NCI-H1417 (cell line): ENCODE measurements at places on chromosomes 3 and 15.

DNA sequence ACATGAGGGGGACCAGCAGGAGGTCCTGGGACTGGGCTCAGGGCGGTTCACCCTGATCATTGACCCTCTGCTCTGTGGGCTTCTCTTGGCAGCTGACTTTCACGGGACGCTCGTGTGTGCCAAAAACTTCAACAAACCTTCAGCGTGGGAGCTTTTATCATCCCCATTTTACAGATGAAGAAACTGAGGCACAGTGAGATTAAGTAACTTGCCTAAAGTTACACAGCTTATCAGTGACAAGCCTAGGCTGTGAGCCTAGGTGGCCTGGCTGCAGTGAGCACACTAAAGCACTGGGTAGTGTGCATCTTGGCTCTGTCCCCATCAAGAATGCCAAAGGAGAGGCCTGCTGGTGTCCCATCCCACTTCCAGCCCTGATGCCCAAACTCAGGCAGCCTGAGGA, 23.6 kb upstream of the DUSP7 start:
- DNase-seq = no peak

- no peak for DNase-seq
Measured at GRCh38 chr3:78785004-78785403, 982.8 kb downstream of the ROBO1 start.

DNA sequence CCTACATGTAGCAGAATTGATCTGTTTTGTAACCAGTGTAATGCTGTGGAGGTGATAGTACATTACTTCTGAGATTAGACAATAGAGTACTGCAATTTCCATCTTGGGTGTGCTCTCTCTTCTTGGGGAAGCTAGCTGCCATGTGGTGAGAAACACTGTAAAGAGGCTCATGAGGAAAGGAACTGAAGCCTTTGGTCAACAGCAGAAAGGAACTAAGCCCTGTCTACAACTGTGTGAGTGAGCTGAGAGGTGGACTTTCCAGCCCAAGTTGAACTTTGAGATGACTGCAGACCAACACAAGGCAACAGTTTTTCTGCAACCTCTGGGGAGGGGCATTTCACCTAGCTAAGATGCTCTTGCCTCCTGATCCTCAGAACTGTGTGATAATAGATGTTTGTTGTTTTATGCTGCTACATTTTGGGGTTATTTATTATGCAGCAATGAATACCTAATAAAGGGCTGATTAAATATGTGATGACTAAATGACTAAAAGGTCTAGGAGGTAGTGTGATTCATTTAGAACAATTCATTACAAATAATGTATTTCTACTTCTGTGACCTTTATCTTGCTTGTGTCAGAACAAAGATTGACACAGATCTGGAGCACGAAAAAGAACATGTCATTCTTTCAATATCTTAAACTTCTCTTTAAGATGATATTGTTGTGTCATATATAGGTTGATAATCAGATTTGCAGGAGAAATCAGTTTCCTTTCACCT, 121.6 kb upstream of the THRB start:
- DNase-seq = no peak

DNA sequence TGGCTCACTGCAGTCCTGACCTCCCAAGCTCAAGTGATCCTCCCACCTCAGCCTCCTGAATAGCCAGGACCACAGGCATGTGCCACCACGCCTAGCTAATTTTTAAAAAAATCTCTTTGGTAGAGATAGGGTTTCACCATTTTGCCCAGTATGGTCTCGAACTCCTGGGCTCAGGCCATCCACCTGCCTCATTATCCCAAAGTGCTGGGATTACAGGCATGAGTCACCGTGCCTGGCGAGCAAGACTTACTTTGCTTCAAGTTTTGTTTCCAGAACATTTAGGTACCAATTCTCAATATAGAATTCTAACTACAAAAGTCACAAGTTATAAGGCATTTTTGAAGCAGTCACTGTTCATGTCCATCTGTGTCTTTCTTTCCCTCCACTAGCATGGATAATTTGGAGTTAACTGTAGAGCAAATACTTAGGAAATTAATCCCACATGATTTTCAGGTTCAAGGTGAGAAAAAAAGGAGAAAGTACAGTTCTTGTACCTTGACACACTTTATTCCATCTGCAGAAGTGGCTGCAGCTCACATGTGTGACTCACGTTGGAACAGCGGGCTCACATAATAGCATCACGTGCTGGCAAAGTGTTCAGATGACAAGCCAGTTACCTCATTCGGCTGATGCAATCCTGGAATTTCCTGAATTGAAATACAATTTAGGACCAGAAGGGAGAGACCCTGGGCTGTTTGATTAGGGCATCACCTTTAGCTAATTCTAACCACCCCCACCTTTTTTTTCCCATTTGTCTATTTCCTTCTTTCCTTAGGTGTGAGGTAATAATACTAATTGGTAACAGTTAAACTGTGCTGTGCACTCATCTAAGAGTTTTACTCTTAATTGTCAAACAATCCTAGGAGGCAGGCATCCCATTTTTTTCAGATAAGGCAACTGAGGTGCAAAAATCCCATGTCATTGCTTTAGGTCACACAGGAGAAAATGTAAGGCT, 46.9 kb upstream of the NEDD4 start:
- no peak for DNase-seq

DNA sequence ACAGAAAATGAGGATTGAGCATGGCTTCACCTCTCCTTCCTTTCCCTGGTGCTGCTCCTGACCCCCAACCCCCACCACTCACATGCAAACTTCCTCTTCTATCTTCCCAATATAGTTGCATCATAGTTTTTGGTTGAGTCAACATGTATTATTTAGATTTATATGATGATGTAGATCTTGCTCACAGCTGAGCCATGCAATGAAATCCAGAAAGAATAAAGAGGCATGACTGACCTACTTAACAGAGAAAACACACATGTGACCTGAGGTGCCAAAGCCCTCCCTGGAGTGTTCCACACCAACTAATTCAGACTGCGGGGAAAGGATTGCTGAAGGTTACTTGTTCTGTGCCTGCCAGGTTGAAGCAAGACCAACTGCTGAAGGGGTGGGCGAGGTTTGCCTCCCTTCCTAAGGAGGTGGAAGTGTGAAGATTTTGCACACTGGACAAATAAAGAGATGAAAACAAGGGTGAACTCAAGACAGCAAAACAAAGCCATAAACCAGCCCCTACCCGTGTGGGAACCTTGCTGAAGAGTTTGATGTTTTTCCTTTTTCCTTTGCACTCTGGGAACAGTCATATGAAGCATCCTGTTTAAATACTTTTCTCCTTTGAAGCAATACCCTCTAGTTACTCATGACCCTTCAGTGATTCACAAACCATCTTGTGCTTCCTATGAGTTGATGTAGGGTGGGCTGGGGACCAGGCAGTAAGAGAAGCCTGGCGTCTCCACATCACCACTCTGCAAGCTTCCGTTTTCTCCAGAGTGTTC, 155.2 kb upstream of the UBE2E1 start:
- DNase-seq = no peak

DNA sequence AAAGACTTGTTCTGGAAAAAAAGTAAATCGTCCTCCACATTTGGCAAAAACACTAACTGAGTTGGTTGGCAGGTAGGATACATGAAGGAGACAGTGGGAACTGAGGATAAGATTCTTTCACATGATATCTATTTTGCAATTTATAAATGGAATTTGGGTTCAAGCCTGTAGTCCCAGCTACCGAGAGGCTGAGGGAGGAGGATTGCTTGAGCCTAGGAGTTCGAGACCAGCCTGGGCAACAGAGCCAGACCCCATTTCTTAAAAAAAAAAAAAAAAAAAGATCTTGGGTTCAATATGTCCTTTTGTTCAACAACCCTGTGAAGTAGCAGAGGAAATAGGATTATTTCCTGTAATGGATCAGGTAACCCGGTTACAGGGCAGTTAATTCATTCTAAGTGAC, 35.7 kb upstream of the CFAP161 start:
- DNase-seq = no peak

DNA sequence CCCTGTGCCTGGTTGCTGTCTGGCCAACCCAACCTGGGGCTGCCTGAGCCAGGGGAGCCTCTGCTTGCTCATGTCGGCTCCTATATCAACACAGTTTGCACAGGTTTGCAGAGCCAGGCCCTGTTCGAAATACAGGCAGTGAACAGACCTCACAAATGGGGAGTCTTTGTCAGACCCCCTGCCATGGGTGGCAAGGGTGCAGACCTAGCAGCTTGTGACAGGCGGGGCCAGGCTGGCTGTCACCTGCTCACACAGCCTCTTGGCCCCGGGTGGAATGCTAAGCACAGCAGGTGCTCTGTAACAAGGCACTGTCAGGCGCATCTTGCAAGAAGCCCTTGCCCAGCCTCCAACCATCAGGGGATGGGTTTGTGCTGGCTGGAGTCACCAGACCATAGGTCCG, 47.3 kb downstream of the BDH1 start:
- DNase-seq = peak; percentile 55

GRCh38 chr3:133293397-133294110, 106.3 kb upstream of the BFSP2 start:
- DNase-seq = no peak

- peak; percentile 38 for DNase-seq
Measured at GRCh38 chr3:22960105-22960984, 242.8 kb upstream of the UBE2E2 start.

- DNase-seq = no peak
Measured at GRCh38 chr3:154886437-154886836, 193.7 kb upstream of the MME start.

DNA sequence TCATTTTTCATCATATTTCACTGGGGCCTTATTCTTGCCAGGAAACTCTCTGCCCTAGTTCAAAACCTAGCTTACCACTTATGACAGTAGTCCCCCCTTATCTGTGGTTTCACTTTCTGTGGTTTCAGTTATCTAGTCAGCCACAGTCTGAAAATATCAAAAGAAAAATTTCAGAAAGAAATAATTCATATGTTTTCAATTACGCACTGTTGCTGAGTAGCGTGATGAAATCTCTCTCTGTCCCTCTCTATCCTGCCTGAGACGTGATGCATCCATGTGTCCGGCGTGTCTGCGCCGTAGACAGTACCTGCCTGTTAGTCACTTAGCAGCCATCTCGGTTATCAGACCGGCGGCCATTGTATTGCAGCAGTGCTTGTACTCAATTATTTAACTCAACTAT, 369.9 kb upstream of the MCTP2 start:
- DNase-seq = no peak

- DNase-seq = no peak
Measured at GRCh38 chr15:39151545-39151944, 429.3 kb upstream of the THBS1 start.

DNA sequence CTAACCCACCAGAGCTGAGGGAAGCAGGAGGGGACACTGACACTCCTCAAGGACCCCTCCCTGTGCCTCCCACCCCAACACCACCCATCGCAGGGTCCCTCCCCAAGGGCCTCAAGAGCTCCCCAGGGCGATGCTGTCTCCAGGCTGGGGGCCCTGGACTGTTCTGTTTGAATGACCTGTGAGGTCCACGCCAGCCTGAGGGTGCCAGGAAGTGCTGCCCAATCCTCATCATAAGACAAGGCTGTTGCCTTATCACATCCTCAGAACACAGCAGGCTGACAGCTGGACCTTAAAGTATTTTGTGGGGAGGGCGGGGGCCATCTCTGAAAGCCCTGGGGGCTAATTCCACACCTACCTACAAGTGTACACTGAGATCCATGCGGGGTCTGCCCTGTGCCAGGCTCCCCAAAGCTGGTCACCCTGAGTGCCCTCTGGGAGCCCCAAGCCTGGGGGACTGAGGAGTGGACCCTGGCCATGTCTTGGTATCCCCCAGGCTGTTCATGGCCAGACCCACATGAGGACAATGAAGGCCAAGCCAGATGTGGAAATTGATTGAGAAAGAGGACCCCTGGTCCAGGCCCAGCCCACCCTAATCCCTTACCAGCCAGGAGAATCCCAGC, 23.8 kb upstream of the GOLGA6C start:
- DNase-seq = no peak

- DNase-seq = no peak
Measured at GRCh38 chr3:148657470-148657869, 40.2 kb upstream of the AGTR1 start.

DNA sequence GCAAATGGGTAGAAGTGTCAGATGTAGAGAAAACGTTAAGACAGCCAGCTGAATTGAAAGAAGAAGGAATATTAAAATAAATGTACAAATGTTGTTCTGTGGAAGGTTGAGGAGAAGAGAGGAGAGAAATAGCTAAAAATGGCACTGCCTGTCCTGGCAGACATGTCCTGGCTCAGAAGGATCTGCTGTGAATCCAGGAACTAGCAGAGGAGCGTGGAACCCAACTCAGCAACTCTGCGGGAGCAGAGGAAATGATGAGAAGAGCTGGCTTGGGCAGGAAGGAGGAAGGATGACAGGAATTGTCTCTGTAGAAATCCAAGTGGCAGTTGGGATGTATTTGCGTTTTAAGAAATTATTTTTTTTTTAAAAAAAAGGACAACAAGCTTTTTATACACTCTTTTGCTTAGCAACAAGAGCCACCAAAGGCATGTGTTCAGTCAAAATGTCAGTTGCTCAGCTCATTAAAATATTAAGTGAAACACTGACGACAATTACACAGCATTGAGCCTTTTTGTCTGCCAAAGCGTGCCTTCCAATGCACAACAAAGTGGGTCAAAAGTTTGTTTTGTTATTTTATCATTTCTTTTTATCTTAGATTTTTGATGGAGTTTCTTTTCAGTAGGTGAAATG, 16.1 kb downstream of the NANOGP8 start:
- no peak for DNase-seq

DNA sequence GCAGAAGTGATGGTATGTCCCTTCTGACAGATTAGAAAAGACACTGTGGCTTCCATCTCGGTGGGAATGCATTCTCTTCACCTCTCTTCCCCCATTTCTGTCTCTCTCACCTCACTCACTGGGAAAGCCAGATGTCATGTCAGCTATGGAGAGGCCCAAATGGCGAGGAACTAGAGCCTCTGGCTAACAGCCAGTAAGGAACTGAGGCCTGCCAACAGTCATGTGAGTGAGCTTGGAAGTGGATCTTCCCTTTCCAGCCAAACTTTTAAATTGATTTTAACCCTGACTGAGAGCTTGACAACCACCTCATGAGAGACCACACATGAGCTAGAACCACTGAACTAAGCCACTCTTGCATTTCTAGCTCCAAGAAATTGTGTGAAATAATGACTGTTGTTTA, 35.2 kb upstream of the CDAN1 start:
- no peak for DNase-seq

- DNase-seq = no peak
Measured at GRCh38 chr3:29775340-29775739, 494.5 kb downstream of the RBMS3 start.

DNA sequence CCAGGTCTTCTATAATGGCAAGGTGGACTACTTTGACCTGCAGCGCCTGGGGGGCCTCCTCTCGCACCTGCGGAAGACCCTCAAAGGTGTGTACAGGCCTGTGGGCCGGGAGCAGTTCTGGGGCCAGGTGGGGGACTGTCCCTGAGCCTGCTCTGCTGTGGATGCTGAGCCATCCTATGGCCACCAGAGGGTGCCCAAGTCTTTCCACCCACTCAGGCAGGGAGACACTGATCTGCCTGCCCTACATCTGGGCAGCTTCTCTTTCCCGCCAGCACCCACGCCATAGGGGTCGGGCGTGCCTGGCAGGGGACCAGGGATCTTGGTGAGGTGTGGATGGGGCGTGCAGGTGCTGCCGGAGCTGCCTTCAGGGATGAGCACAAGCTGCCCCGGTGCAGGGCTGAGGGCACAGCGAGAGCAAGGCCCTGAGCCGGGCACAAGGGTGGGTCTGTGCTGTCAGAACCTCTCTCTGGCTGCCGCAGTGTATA, 14.1 kb downstream of the RNF123 start:
- DNase-seq = peak; percentile 12
